ENCODE measurements at places on chromosomes 12 and 14.
A peak's percentile ranks its signal among the peaks of the same experiment; 100 is the strongest.

- DNase-seq: no peak
- no peak overlapping the region for H3K4me3 ChIP-seq
- no peaks in the 10 kb centered on the region for H3K27me3 ChIP-seq
- peaks cover 4% of the 10 kb centered on the region for H3K36me3 ChIP-seq
- H3K4me1 ChIP-seq: no peaks in the 10 kb centered on the region
- no peak overlapping the region for H3K27ac ChIP-seq
Measured at GRCh38 chr12:57372233-57372632, 58.6 kb downstream of the R3HDM2 start.

- H3K27me3 ChIP-seq: no peaks in the 10 kb centered on the region
- no peaks in the 10 kb centered on the region for H3K4me1 ChIP-seq
- no peak overlapping the region for H3K4me3 ChIP-seq
Measured at GRCh38 chr12:59142183-59142790, 222.0 kb upstream of the LRIG3 start.

DNA sequence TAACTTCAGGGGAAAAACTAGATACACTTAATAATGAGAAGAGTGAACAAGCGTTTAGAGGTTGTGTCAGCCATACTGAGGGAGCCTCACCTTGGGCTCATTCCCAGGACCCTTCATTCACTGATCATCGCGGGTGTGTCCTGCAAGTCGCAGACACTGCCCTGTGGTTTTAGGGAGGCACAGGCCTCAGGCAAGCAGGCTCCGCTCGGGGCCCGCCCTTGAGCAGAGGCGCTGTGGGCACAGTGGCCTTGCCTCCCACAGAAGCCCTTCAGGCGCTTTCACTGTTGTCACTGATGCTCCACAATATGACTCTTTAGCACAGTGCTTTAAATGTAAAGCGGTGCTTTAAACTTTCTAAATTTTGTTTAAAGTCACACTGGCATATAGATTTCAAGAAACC, 67.4 kb downstream of the DDX51 start:
- peaks cover 5% of the 10 kb centered on the region for H3K36me3 ChIP-seq
- no peak overlapping the region for H3K4me3 ChIP-seq
- H3K4me1 ChIP-seq: peaks cover 5% of the 10 kb centered on the region
- no peaks in the 10 kb centered on the region for H3K27me3 ChIP-seq
- H3K27ac ChIP-seq: no peak overlapping the region
- DNase-seq: no peak

- H3K36me3 ChIP-seq: peaks cover 32% of the 10 kb centered on the region
- H3K27ac ChIP-seq: peak overlapping the region; percentile 72
- no peak overlapping the region for H3K4me3 ChIP-seq
- no peak for DNase-seq
- peaks cover 100% of the 10 kb centered on the region for H3K4me1 ChIP-seq
- no peaks in the 10 kb centered on the region for H3K27me3 ChIP-seq
Measured at GRCh38 chr14:100076133-100076532, 10.9 kb downstream of the EVL start.

DNA sequence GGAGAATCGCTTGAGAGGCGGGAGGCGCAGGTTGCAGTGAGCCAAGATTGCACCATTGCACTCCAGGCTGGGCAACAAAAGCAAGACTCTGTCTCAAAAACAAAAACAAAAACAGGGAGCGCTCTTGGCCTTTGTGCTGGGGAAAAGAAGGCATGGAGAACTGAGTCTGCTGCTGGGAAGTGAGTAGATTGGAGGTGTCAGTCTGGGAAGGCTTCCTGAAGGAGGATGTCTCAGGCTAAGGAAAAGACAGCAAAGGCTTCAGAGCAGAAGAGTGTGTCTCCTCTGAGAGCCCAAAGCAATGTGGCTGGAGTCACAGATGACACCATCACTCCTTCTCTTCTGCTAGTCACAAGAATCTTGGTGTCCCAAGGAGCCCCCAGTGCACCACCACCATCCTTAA, 21.0 kb upstream of the KRT18 start:
- no peaks in the 10 kb centered on the region for H3K27me3 ChIP-seq
- no peaks in the 10 kb centered on the region for H3K4me1 ChIP-seq
- no peak for DNase-seq
- H3K4me3 ChIP-seq: no peak overlapping the region

GRCh38 chr14:31253746-31254471, 46.3 kb upstream of the HECTD1 start:
- no peak overlapping the region for H3K27ac ChIP-seq
- no peak for DNase-seq
- no peaks in the 10 kb centered on the region for H3K27me3 ChIP-seq
